ENCODE measurements at places on chromosomes 2 and 18.

- no peak for DNase-seq
Observed at GRCh38 chr18:5603153-5603552, 59.4 kb upstream of the EPB41L3 start.

GRCh38 chr2:62119311-62119974 is 76.5 kb upstream of the B3GNT2 start:
- DNase-seq, result no peak

DNA sequence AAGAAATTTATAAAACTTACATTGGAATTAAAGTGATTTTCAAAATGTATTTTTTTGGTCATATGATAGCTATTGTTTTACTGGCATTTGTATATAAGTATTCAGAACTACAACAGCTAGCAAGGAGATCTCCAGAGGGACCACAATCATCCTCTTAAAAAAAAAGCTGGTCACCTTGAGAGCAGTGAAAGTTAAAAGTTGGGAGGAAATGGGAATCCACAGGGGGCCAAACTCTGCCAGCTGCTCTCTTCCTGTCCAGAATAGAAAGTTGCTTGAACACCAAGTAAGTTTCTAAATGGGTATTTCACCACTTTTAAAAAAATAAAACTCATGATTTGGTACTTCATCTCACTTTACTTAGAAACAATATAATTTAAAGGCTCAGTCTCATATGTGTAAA is 1025.1 kb downstream of the LRP1B start:
- DNase-seq, result no peak

DNA sequence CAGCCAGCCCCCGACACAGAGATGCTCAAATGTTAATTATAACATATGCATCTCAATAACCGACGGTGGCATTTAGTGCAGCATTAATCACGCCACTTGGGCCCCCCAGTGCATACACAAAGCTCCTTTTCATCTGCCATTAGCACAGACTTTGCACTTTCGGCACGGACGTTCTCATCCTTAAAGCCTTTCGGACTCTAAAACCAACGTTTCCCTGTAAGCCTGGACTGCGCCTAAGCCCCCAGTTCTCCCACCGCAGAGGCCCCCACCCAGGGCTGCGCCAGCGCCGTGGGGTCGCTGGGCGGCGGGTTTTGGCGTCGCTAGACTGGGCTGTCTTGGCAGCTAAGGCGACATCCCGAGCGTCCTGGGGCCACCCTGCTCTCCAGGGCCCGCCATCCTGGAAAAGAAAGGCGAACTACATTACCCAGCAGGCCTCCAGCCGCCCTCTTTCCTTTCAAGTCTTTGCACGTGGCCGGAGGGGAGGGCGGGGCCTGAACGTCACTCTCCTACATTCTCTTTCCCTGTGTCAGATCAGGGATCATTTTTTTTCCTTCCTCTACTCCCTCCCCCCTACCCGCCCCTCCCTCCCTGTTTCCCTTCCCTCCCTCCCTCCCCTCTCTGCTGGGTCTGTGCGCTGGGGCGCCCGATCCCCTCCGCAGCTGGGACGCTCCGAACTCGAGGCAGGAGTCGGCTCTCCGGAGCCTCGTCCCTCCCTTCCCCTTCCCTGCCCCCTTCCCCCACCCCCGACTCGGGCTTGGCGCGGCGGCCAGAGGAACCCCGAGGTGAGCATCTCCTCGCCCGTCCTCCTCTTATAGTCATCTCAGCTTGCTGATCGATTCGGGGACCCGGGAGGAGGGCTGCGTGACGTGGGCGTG is at the start of gene CTIF:
CTIF (plus strand) TSS at position 501 of the 875 bp plus-strand sequence. CDS start 80,535 bp downstream, outside the sequence.
- peak; percentile 70 for DNase-seq

GRCh38 chr2:240889601-240890560 is 6.1 kb downstream of the MAB21L4 start:
- no peak for DNase-seq

- DNase-seq, result no peak
Observed at GRCh38 chr2:120237491-120237902, 14.3 kb upstream of the TMEM185B start.

GRCh38 chr2:26039603-26040323 is 5.9 kb downstream of the RAB10 start:
- no peak for DNase-seq

DNA sequence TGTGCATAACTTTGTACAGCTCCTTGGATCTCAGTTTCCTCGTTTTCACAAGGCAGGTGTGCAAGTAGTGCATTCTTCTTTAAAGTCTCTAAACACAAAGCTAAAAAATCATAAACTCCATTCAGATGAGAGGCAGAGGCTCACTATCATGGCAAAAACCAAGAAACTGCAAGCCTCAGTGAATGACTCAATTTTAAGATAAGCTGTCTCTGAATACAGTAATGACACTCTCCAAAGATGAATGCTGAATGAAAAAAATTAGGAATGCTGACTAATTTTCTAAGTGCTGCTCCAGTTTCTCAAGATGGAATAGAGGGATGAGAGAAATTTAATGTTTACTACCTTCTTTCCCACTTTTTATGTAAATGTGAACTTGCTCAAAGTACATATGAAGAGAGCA is 17.2 kb downstream of the B4GALT6 start:
- DNase-seq, result no peak

DNA sequence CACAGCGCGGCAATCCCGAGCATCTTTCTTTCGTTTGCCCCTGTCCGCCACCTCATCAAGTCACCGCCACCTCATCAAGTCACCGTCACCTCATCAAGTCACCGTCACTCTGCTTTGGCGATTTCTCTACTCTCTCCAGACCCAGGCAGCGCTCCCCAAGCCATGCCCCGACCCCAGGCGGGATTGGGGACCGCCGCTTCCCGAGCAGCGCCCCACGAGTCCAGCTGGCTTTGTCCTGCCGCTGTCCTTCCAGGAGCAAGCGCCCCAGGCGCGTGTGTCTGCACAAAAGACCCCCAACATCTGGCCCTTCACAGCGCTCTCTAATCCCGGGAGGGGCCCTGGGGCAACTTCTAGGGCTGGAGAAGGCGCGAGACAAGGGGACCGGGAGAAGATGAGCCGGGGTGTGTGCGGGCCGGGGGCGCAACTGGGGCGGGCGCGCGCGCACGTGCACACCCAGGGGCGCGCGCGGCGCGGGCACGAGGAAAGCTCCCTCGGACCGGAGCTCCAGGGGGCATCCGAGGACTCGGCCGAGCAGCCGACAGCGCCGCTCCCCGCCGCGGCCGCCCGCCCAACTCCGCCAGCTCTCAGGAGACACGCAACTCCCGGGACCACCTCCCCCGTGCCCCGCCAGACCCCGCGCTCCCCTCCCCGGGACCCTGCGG is 633 bp upstream of the RNF152 start:
- no peak for DNase-seq

GRCh38 chr2:227464361-227464760 is 7.6 kb upstream of the AGFG1 start:
- DNase-seq, result no peak

DNA sequence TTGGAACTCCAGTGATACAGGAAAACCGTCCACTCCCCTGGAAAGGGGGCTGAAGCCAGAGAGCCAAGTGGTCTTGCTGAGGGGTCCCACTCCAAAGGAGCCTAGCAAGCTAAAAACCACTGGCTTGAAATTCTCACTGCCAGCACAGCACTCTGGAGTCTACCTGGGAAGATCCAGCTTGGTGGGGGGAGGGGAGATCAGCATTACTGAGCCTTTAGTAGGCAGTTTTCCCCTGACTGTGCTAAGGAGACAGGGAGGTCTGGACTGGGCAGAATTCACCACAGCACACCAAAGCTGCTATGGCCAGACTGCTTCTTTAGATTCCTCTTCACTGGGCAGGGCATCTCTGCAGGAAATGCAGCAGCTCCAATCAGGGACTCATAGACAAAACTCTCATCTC is 510.7 kb upstream of the LRRTM1 start:
- DNase-seq, result no peak
